ENCODE measurements at places on chromosomes 13 and 19. TPM values are rescaled to one million over a fixed set of nuclear protein-coding genes. Genes with fewer than 3 reads are reported as not detected.

Gene C19orf73
- 1.3 TPM for total RNA-seq

Gene LYPD5
- 0.89 TPM for total RNA-seq

Gene CAPN12
- not detected for total RNA-seq

Gene ICAM1
- total RNA-seq: 6.4 TPM

Gene RUBCNL
- total RNA-seq: 0.70 TPM

Gene SIGLEC10
- 0.19 TPM for total RNA-seq

Gene PCDH9
- 10.0 TPM for total RNA-seq

All from Right ventricle myocardium superior (tissue), 1 donor.